ENCODE measurements at places on chromosomes 1 and 21.
A peak's percentile ranks its signal among the peaks of the same experiment; 100 is the strongest.

DNA sequence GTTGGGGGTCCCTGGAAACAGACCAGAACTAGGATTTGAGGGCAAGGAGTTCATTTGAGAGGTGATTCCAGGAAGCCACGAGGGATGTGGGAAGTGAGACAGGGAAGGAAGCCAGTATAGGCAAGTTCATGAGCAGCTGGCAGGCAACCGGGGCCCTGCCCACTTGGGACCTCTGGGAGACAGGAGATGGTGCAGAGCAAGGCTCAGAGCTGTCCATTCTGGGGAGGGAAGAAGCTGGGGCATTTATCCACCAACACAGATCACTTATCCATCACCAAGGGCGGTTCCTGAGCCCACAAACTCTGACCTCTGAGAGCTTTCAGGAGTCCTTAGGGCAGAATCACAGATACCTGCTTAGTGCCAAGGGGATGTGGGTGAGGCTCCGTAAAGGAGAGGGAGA, 16.8 kb downstream of the EDN2 start:
- DNase-seq: no peak

GRCh38 chr21:45094412-45094811, 20.0 kb downstream of the ADARB1 start:
- DNase-seq: no peak

- DNase-seq: peak; percentile 33
Measured at GRCh38 chr1:55257958-55258357, 42.8 kb upstream of the USP24 start.

- DNase-seq: no peak
Measured at GRCh38 chr1:23582820-23583219, 23.5 kb upstream of the ID3 start.

DNA sequence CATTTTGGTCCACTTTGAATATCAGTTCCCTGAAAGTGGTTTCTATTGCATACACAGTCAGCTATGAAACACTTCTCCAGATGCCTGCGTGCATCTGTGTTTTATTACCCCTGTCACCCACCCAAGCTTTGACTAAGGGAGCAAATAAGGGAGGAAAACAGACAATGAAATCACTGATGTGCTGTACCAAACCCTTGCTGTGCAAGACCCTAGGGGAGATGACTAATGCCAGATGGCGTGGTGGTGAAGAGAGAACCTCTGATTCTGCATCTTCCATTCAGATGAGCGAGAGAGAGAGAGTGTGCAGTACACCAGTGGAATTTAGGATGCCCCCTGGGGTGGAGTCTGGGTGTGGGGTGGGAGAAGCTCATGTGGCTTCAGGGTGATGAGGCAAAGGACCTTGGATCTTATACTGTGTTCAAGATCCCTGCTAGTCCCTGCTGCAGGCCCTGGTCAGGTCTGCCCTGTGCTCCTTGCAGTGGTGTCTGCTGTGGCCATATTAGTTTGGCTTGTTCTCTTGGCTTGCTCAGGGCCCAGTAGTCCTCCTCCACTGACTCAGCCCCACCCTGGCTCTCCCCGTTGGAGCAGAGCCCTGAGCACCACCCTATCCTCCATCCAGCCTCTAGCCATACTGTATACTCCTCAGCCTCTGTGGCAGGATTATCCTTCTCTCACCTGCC, 18.5 kb downstream of the CLCA1 start:
- DNase-seq: no peak

DNA sequence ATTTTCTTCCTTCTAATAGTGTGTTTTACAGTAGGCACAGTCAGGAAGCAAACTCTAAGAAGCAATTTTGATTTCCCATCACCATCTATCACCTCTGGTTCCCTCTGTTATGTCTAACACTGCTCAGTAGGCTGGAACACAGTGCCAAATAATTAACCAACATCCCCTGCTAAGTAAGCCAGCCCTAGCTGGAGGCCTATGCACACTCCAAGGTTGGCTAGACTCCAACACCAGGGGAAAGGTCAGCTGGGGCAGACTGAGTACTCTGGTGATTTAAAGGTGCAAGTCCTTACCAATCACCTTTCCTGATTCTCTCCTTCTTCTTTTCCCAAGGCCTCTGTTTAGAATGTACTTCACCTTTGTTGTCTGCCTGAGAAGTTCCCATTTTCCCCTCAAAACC, 46.5 kb upstream of the BEND5 start:
- DNase-seq: no peak

DNA sequence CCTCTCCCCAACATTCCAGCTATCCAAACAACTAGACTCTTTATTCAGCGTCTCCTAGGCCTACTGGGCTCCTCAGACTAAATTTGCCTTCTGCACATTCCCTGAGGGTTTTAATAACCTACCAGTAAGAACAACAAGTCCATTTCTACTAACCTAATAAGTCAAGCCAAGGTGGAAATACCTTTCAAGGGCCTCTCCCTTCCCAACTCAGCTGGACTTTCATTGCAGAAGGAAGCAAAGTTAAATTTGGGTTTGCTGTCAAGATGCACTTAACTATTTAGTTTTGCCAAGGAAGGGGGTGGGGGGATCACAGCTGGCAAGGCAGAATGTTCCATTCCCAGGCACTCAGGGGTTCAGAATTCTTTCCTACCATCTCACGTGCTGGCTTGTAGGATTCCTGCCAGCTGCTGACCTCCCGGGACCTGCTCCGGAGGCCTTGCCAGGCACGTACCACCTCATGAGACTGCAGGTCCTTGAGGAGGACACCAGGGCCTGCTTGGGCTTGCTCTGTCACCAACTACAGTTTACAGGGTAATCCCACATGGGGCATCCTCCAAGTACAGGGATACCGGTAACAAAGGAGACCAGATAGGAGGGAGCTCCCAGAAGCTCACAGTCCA, 29.8 kb downstream of the SLC30A1 start:
- DNase-seq: no peak

DNA sequence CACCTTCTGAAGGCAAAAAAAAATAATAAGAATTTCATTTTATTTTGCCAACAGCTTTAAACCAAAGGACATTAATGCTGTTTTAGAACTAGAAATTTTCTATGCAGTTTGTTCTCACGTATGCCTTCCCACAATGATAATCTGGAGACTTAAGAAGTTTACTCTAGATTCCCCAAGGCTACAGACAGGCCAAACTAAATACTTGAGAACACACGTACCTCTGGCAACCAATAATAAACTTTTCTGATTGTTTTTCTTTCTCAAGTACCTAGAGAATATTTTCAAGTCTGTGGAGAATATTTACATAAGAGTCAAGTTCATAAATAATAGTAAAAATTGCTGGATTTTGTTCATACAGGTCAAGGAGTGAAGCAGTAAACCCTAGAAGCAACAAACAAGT, 15.9 kb downstream of the CLDN8 start:
- no peak for DNase-seq

GRCh38 chr1:28580722-28581530, 11.1 kb upstream of the RAB42 start:
- peak; percentile 70 for DNase-seq

DNA sequence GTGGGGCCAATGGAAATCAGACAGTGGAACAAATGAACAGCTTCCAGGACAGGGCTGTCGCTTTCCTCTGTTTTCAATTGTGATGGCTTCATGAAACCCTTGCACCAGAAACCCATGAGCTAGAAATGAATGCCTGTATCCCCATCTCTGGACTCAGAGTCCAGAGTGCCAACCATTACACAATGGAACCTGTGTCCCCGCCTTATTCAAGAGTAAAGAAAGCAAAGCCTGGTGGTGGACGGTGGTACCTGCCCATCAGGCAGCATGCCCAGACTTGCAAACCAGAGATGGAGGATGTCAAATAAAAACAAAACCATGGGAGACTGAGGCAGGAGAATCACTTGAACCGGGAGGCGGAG, 4.4 kb upstream of the CAPN2 start:
- no peak for DNase-seq

DNA sequence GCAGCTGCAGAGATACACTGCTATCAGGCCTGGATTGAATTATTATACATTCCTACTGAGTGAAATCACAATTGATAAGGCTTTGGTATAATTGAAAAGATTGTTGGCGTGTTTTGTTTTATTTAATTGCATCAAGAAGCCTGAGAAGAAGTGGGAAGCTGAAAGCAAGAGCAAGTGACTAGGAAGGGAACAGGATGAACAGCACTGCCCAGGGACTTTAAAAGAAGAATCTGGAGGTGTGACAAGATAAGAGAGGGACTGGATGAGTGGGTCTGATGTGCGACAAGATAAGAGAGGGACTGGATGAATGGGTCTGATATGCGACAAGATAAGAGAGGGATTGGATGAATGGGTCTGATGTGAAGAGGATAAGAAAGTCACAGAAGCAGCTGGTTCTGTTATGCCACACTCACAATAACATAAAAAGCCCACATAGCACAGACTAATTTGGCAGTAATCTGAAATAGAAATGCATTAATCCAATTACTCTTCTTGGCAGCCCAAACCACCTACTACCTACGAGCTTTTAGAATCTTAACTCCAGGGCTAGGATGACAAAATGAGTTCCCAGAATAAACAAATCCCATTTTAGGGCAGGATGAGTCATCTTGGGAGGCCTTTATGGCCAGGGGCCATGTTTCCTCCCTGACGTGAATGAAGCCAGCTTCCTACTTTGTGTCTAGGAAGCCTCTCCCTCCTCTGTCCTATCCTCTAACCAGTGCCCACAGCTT, 129.7 kb downstream of the DUSP10 start:
- no peak for DNase-seq

GRCh38 chr1:206472024-206472423, 1.7 kb downstream of the IKBKE start:
- no peak for DNase-seq

GRCh38 chr1:160826546-160826945, 30.6 kb downstream of the LY9 start:
- DNase-seq: no peak

DNA sequence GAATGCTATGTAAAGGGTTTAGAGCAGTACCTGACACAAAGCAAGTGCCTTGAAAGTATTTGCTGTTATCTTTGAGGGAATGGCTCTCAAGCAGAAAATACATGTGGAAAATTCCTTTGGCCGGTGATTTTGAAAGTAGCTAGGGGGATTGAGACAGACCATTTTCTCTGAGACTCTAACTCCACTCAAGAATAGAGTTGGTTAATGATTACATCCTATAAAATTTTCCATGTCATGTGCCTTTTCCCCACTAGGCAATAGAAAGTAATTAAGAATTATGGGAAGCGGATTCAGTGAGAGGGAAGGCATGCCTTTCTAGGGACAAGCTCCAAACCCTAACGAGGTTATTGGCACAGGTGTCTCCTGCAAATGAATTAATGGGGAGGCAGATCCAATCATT, 276.0 kb downstream of the GPATCH2 start:
- no peak for DNase-seq

DNA sequence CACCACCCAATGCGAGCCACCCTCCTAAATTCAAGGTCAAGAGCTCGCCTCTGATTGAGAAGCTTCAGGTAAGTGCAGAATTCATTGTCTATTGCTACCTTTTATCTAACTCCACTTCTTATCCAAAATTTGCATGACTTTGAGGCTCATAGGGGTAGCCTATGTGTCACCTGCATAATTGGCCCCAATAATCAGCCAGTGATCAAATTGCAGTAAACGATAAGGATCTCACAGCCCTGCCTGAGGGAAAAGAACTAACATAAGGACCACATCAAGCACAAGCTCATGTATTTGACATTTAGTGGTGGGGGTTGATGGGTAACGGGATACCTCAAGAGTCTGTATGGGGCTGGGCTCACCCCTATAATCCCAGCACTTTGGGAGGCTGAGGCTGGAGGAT, 31.7 kb upstream of the MPZL1 start:
- no peak for DNase-seq

DNA sequence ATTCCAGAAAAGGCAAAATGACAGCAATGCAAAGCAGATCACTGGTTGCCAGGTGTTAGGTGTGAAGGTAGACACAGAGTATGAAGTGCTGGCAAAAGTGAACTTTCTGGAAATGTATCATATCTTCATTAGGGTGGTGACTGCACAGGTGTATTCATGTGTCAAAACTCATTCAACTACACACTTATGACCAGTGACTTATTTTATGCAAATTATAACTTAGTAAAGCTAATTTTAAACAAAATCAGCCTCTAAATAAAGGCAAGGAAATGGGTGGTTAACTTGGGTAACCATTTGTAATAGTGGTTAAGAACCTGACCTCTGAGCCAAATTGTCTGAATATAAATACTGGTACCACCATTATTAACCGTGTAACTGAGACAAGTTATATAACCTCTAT, 7.4 kb downstream of the COP1 start:
- DNase-seq: no peak

DNA sequence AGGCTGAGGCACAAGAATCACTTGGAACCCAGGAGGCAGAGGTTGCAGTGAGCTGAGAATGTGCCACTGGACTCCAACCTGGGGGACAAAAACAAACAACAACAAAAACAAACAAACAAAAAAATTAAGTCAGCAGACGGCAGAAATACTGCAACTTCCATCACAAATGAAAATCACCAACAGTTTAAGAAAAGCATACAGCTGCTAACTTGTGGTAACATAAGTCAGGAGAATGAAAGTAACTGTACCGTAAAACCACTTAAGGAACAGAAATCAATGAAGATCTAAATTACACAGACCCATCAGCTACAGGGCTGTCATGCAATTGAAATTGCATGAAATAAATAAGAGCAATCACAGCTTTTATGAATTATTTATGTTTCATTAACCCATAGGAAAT, 25.0 kb downstream of the MCOLN2 start:
- DNase-seq: no peak

GRCh38 chr1:206699000-206699586, 14.4 kb downstream of the MAPKAPK2 start:
- DNase-seq: no peak

- DNase-seq: no peak
Measured at GRCh38 chr1:205172729-205173366, 38.7 kb downstream of the DSTYK start.

DNA sequence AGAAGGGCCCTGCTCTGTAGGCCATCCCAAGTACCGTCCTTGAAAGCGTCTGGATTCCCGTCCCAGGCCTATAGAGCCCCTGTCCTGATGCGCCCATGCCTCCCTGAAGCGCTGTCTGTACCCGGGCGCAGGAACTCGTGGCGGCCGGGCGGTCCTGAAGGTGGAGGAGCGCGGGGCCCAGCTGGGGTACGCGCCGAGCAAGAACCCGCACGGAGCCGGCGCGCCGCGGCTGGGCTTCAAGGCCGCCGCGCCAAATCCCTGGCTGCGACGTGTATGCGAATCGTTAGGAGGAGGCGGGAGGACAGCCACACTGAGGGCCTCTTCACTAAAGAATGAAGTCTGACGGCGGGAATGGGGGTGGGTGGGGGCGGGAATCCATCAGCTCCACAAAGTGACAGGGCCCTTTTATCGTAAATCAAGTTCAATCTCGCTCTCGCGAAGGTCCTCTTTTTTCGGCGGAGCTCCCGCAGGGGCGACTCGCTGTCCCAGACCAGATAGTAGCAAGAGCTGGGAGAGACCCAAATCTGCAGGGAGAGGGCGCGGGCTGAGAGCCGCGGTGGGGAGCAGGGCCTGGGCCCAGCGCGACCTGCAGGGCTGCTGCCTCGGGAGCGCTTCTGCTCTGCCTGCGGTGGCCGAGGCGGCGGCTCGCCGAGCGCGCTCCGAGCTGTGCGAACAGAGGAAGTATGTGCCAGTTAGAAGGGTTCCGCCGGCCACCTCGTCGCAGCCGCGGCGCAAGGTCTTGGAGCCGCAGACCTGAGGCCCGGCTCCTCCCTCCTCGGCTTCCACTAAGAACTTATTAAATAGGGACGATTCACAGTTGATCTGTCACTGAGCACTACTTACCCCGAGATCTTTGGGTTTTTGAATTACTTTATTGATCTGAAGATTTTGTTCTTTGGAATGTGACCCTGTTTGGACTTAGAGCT, 10.4 kb downstream of the BARHL2 start:
- DNase-seq: peak; percentile 46

- DNase-seq: no peak
Measured at GRCh38 chr1:192747943-192748342, 60.9 kb upstream of the RGS2 start.
